Foreskin keratinocyte (primary cell): ENCODE measurements at places on chromosomes 4 and X.

GRCh38 chr4:24211856-24212255 lies 322.0 kb upstream of the PPARGC1A start:
- DNase-seq = no peak

GRCh38 chr4:6605114-6605513 lies 30.1 kb downstream of the MAN2B2 start:
- DNase-seq = no peak

- DNase-seq = no peak
Measured at GRCh38 chrX:110965409-110966090, 130.4 kb upstream of the PAK3 start.

DNA sequence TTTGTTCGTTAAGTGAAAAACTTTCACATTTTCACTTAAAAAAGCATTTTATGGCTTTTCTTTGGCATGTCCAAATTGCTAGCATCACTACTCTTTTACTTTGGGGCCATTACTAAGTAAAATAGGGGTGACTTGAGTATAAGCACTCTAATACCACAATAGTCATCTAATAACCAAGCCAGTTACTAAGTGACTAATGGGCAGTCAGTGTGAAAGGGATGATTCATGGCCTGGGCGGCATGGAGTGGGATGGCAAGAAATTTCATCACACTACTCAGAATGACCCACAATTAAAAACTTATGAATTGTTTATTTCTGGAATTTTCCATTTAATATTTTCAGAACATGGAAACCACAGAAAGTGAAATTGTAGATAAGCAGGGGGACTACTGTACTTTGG lies 60.9 kb downstream of the BMP15 start:
- peak; percentile 44 for DNase-seq

- DNase-seq = no peak
Measured at GRCh38 chrX:154819771-154820341, 14.6 kb upstream of the MPP1 start.

DNA sequence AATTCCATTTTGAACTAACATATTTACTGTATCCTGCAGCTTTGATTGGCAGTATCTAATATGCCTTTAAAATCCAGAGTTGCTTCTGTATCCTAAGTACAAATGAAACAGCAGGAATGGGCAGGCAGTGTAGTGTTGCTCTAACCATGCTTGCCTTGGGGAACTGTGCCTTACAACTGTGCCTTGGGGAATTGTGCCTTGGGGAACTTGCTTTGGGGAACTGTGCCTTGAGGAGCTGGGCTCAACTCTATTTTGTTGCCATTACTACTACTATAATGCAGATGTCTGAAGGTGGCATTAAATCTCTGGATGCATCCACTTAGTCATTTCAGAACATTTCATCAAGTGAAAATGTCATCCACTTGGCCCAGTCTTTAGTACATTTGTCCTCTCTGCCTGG lies 6.9 kb downstream of the CXCL3 start:
- DNase-seq = no peak

DNA sequence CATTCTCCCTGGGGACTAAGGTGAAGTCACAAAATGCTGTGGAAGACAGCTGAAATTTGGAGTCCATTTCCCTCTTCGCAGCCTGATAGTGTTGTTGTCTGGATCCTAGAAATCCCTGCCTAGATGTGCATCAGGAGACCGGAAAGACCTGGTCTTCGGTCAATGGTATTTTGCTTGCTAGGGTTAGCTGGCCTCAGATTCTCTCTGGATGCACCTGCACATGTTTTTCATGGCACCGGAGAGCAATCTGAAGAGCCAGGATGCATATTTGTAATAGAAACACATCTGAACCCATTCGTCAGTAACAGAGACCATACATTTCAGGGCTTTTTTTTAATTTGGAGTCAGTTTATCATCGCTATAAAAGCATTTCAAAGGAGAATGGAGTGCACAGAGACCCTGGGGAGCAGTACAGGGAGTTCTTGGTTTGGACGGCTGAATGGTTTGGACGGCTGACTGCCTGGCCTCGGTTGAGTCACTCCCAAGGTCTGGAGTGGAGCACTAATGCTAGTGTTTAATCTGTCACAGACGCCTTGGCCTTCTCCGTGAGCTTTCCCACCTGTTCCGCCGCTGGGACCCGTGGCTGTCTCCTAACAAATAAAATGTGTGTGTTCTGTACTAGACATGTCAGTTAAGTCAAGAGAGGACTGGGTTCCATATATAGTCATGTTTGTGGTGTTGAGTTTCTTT lies 7.5 kb upstream of the PDLIM3 start:
- DNase-seq = no peak

GRCh38 chr4:14908635-14909034 lies 93.6 kb upstream of the CPEB2 start:
- peak; percentile 79 for DNase-seq

DNA sequence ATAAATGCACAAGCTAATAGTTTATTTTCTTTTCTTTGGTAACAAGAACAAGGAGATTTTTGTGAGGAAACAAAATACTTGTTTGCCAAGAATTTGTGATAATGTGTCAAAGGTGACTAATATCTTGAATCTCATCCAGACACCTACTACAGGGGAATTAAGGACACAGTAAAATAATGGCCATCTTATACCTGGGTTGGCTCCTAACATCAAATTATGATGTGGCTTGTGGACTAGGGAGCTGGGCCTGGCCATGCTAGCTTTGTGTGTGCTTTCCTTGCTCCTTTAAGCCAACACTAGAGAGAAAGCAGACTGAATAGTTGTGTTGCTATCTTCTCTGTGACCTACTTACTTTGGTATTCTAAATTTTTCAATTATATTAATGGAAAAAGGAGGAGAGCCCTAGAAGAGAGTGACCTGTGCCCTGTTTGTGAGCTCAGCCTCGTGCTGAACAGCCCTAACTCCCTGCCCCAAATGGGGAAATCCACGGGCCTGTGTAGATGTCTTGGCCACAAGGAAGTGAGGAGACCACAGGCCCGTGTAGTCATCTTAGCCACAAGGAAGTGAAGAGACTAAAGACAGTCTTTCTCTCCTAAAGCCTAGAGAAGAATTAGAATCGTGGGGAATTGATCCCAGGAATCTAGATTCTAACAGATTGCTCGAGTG lies 23.3 kb downstream of the ARHGAP24 start:
- peak; percentile 25 for DNase-seq

DNA sequence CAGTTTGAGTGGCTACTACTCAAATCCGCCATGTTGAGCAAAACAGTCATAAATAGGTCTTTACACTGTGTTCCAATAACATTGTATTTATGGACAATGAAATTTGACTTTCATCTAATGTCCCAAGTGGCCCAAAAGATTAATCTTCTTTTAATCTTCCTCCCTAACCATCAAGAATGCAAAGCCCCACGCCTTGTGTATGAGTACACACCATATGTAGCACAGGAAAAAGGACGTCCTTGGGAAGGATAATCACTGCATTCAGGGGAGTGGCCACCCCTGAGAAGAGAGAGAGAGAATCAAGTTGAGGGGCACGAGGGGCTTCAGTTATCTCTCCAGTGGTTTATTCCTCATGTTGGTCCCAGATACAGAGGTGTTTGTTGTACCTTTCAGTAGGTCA lies 33.1 kb downstream of the RBM47 start:
- DNase-seq = no peak

- DNase-seq = no peak
Measured at GRCh38 chrX:104309169-104309568, 54.4 kb upstream of the ESX1 start.

- DNase-seq = no peak
Measured at GRCh38 chrX:64805683-64806082, 170.6 kb downstream of the ZC4H2 start.

DNA sequence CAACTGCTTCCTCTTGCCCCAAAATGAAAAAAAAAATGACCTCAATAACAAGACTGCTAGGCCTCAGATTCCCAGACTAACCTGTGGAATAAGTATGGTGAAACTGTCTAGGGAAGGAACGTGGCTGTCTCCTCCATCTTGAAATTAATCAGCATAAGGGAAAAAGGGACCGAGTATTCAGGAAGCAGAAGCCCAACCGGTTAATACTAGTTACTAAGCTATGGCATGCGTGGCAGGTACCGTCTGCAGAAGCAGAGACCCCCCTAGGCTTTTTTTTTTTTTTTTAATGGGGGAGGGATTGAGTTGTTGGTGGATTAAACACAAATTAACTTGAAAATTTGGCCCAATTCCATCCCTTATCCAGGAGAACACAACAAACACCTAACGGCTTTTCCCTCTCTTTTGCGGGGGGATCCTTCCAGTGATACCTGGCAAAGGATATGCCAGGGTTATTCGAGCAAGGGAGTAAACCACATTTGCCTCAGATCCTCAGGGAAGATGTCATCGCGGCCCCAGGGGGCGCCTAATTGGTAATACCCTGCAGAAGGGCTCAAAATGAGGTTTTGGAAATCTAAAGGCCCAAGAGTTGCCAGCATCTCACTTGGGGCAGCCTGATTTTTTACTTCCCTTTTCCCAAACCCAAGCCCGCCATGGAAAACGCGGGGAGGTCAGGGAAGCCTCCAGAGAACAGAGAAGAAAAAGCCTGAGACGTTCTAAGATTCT lies 893 bp downstream of the RLIM start:
- peak; percentile 9 for DNase-seq

DNA sequence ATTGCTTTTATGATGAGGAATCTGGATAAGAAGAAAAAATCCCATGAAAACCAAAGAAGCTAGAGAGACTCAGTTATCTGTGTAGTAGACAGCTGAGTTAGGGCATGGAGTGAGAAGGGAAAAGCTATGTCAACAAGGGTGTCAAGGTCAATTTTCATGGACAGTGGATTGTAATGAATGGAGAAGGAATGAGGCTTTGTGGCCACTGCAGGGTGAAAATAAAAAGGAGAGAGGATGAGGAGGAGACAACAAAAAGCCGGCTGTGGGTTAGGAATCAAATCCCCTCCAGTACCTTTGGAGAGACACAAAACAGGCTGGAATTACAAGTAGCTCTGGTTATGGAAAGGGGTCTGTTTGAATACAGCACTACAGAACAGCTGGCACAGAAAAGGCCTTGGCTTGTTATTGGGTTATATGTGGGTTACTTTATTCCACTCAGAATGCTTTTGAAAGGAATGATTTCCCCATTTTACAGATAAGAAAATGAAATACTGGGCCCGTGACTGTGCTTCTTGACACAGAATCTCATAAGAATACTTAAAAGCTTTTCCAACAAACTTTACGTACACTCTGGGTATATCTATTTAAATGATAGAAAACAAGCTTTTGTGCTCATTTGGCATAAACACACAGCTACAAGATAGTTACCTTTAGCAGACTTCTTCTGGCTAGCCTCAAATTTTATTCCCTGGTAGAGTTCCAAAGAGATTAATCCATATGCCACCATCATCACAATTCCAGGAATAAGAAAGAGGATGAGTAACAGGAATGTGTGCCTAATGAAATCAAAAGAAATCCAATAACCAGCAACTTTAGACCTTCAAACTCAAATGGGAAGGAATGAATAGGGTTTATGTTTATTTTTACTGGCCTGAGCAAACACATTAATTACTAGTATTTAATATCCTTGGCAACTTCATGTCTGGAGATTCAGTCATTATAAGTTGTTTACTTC lies 7.5 kb downstream of the CCKAR start:
- no peak for DNase-seq

DNA sequence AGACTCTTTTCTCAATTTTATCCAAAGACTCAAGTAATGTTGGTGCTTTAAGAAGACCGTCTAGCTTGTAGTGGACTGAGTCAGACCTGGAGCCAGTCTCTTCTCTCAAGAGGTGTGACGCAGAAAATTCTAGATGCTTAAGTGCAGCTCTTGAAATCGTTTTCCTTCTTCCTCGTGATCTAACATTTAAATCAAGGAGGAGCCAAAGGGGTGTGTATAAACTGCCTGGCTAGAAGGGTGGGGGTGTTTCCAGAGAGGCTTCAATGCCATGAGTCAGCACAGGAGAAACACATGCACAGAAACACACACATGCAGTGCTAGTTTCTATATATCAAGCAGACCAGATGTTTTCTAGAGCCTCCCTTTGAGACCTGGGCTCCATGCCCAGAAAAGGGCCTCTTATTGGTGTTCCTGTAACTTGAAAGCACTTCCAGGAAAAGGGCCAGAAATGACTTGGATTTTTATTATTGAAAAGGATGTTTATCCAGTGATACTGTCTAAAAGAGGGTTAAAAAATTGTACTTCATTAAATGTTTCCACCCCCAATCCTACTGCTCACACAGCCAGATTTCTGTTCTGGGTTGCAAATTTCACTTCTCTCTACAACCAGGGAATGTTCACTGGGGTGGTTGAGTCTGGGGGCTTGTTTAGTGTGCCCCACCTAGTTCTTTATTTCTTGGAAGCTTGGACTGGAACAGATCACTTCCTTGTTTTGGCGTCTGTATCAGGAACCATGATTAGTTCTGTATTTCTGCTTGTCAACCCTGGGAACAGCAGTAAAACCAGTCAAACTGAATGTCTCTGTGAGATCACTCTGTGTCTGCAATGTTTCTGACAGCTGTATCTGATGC lies at the start of gene CLIC2:
Gene CLIC2 (minus strand): TSS at position 129 of the 851 bp plus-strand sequence. CDS start 187 bp downstream, outside the sequence.
- peak; percentile 34 for DNase-seq

DNA sequence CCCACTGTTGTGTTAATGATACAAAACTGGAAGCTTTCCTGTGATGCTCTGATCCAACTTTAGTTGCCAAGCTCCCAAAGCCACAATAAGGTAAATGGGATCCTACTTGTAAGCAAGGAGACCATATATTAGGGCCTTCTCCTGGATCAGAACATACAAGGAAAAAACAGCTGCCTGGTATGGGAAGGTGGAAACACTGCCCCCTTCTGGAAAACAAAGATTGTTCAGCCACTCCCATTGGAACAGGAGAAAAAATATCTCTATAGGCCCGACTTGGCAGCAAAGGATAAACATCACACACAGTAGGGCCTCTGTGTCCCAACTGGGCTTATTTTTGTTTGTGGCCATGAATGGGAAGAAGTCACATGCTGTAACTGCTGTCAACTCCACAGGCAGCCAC lies 166.5 kb downstream of the TBX22 start:
- DNase-seq = no peak

GRCh38 chrX:137427816-137428215 lies 138.1 kb upstream of the ZIC3 start:
- no peak for DNase-seq

DNA sequence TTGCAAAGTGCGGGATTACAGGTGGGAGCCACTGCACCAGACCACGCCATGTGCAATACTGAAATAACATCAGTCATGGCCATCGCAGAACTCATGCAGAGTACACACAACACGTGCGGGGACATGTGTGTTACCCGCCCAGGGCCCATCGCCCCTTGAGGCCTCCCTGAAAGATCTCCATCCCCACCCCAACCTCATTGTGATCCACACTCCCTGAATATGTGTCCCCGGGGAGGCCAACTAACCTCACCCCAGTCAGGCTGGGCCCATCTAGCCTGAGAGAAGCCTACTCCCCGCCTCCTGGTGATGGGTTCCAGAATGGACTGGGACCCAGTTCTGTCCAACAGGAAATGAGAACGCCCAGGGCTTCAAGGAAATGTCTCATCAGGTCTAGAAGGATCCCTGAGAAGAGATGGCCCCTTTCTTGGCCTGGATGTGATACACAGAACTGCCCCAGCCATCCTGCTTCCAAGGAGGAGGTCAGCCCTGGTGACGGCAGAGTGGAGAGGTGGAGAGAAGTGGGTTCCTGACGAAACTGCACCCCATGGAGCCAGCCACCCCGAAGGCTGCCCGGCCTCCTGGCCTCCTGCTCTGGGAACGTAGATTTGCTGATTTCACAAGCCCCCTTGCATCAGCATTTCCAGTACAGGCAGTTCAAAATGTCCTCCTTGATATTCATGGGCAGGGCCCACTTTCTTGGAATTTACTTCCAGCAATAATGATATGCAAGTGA lies 22.5 kb upstream of the CLDN24 start:
- no peak for DNase-seq
